ENCODE measurements at places on chromosomes 1 and 21.

- peak; percentile 95 for DNase-seq
These were observed at the start of gene CD58 for GRCh38 chr1:116570358-116571214. Gene CD58 (minus strand): TSS chr1:116571026. CDS start chr1:116570972, 54 bp downstream.

DNA sequence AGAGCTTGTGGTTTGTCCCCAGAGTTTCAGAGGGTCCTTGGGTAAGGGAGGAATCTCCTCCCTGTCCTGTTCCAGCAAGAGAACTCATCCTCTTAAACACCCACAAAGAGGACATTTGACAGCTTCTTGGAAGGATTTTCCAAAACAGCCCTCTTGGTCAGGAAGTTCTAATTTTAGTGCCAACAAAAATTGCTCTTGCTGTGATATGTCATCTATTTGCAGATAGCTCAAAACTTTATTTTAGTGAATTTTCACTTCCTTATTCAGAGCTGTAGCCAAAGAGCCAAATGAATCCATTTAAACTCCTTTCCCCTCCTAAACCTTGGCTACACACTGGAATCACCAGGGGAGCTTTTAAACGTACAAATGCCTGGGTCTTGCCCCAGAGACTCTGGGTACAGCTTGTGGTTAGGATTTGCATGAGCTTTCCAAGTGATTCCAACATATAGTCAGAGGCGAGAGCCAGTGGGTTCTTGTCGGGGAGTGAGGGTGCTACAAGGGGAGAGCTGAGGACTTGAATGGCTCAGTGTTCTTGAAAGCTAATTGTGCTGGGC is 11.8 kb upstream of the RASSF5 start:
- DNase-seq: no peak

DNA sequence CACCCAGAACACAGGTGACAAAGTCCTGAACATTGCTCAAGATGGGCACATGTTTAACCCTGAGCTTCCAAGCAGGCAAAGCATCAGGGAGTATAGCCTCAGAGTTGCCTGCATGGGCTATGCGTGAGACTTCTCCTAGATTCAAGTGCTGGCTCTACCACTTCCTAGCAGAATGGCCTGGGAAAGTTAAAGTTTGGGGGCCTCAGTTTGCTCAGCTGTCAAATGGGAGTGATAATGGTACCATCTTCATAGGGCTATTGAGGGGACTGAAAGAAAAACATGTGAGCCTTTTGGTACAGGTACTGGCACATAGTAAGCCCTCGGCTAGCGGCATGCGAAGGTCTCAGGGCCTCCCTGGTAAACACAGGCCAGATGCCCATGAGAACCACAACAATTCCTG is 28.0 kb upstream of the SMIM12 start:
- DNase-seq: no peak

DNA sequence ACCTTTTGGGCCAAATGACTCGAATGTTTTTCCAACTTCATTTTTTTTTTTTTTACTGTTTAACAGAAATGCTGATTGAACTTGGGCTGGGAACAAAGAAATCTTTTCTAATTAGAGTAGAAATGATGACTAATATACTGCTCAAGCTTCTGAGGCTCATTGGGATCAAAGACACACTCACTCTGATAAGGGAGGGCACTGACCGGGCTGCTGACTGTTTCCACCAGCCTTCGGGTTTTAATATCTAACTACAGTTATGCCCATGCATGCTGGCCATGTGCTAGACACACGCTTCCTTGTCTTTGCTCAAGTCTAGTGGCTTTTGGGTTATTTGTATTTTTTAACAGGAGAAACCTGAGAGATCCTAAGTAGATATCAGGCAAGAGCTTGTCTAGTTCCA is 16.8 kb downstream of the ZBTB18 start:
- no peak for DNase-seq

GRCh38 chr1:222071387-222071786 is 329.5 kb upstream of the DUSP10 start:
- no peak for DNase-seq

DNA sequence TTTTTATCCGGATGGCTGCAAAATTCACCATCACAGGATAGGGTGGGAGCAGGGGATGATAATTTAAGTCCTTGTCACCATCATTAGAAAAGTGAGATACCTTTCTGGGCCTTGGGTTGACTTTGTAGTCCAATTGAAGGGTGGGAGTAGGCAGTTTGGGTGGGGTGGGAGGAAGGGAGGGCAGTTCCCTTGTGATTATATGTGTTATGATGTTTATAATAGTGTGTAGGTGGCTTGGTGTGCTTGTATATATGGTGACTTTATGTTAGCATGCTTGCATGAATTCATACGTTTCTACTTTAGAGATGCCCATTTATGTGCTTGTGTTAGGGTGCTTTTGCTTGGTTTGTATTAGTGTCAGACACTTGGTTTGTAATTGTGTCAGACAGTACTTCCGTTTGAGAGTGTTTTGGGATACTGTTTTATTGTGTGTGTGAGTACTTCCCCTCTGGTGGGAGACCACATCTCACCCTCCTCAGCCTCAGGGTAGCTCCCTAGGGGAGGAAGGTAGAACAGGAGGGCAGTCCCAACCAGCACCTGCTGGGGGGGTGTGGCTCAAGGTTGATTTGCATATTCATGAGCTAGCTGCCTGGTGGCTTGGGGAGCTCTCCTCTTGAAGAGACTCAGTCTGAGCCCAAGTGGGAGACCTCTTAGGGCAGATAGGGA is 6.3 kb upstream of the POU3F1 start:
- no peak for DNase-seq

DNA sequence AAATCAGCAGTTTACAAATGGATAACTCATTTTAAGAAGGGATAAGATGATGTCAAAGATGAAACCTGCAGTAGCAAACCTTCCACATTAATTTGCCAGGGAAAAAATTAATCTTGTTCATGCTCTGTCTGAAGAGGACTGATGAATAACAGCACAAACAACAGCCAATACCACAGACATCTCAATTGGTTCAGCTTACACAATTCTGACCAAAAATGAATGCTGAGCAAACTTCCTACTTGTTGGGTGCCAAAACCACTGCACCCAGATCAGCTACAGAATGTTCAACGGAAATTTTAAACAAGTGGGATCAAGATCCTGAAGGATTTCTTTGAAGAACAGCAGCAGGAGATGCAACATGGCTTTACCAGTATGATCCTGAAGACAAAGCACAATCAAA is 98.3 kb downstream of the COQ8A start:
- no peak for DNase-seq

- no peak for DNase-seq
These were observed 135.9 kb downstream of the ACBD6 start for GRCh38 chr1:180366371-180367068.

GRCh38 chr1:154629061-154629674 is 21.2 kb upstream of the ADAR start:
- no peak for DNase-seq

GRCh38 chr1:22860883-22861385 is 111.7 kb downstream of the LACTBL1 start:
- no peak for DNase-seq

GRCh38 chr1:63190171-63190570 is 132.2 kb upstream of the FOXD3 start:
- DNase-seq: no peak

- no peak for DNase-seq
These were observed 26.4 kb downstream of the RGL1 start for GRCh38 chr1:183831311-183831710.

- DNase-seq: no peak
These were observed at the start of gene EXTL1 for GRCh38 chr1:26021647-26022403. Gene EXTL1 (plus strand): TSS chr1:26021775. CDS start chr1:26022647, 872 bp downstream.

GRCh38 chr1:206809504-206810084 is 37.3 kb upstream of the IL10 start:
- no peak for DNase-seq

GRCh38 chr1:86965827-86966182 is 51.4 kb downstream of the HS2ST1 start:
- DNase-seq: no peak

DNA sequence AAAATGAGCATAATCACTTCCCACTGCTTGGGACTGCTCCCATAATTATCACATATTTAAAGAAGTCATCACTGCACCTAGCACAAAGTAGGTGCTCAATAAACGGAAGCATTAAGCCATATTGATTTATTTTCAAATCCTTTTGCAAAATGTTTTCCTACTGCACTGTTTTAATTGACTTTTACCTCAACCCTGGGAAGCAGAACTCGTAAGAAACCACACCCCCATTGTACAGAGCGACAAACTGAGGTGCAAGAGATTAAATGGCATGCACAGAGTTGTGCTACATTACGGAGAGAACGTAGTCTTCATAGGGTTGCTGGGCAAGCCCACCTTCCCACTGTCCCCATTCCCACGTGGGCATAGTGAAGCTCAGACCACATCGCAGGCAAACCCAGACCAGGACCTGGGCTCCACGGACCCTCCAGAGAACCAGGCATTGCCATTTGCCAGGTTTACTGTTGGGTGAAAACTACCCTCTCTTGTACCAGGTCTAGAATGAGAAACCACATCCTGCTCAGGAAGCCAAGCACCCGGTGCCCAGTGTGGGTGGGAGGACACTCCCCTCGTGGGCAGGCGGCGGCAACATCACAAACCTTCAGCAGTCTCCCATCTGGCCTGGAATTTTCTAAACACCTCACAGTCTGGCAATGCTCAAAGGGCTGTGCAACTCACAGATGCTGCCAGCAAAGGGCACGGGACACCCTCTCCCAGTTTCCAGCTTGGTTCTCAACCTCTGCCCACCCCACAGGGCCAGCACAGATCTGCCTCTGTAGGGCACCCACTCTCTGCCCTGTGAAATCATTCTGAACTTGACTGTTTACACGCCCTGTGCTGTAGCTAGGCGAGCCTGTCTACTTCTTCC is 8.2 kb downstream of the IFFO2 start:
- DNase-seq: no peak

GRCh38 chr1:80359666-80360065 is 1353.1 kb upstream of the ADGRL4 start:
- no peak for DNase-seq

GRCh38 chr1:235045921-235046601 is 82.6 kb downstream of the TOMM20 start:
- no peak for DNase-seq

- no peak for DNase-seq
These were observed 111.4 kb downstream of the TBX19 start for GRCh38 chr1:168391851-168392681.

DNA sequence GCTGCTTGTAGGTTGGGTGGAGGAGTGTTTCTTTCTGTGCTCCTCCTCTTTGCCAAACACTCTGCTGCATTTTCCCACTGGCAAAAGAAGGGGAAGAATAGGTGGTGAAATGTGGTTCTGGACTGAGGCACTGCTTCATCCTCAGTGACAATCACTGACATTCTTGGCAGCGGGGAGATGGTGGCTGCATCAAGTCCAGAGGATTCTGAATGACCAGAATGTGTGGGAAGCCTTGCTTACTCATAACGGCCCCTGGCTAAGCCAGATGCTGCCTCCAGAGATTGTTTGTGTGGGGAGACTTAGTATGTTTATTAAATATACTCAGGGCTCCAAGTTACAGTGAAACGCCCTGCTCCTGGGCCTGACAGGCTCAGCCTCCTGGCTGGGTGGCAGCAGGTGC is 160.3 kb downstream of the CACNA1E start:
- DNase-seq: no peak

DNA sequence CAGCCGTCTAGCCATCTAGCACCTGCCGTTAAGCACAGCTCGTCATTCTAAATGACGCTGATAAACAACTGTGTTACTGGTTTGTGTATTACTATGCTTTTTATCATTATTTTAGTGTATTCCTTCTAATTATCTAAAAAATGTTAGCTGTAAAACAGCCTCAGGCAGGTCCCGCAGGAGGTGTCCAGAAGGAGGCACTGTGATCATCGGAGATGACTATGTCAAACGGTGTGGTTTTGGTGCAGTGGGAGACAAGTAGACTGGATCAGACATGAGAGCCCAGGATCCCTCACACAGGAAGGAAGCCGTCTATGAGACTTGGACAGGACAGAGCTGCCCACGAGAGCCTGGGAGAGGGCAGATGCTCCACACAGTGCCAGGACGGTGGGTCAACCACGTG is 55.3 kb upstream of the COL6A1 start:
- DNase-seq: no peak

DNA sequence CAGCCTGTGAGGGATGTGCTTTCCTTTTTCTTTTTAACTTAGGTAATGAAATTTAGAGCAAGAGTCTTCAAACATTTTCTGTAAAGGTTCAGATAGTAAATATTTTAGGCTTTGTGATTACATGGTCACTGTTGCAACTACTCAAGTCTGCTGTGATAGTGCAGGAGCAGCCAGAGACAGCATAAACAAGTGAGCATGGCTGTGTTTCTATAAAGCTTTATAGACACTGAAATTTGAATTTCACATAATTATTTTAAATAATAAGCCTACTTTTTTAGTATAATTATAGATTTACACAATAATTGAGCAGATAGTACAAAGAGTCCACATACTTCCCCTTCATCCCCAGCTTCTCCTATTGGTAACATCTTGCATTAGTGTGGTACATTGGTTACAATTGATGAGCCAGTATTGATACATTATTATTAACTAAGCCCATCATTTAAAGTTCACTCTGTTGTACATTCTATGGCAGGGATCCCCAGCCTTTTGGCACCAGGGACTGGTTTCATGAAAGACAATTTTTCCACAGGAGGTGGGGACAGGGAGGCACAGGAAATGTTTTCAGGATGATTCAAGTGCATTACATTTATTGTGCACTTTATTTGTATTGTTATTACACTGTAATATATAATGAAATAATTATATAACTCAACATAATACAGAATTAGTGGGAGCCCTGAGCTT is 3.0 kb downstream of the ATF6 start:
- no peak for DNase-seq

DNA sequence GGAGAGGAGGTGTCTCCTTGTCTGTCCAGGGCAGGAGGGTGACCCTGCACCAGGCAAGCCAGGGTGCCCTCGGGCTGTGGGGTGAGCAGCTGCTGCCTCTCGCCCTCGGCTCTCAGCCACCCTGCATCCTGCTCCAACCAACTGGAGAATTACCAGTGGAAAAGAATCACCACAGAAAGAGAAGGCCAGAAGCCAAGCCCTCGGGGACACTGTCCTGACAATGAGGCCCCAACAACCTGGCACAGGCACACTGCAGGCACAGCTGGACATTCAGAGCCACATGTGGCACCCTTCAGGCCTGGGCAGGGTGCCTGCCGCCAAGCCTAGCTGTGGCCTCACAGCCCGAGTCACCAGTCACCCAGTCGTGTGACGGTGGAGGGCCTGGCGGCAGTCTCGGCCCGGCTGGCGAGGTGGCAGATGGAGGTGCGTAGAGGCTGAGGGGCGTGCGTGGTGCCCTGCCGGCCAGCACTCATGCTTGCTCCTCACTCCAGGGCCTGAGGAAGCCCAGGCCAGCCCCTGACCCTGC is 12.0 kb downstream of the MEGF6 start:
- DNase-seq: no peak

DNA sequence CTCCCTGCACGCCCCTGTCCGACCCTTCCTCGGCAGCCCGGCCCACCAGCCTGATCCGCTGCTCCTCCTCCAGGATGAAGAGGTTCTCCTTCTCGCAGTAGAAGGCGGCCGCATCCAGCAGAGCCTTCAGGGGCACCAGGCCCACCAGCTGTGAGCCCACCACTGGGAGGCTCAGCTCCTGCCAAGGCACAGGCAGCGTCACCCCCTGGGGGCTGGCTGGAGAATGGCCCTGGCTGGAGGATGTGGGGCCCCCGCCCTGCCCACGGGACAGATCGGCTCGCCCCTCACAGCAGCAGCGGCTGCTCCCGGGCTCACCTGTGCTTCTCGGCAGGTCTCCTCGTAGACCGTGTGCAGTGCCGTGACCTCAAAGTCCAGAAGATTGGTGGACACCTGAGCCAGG is 5.3 kb downstream of the FTCD start:
- DNase-seq: peak; percentile 9

Data from tibial artery (tissue), 4 donors.